ENCODE measurements at places on chromosomes 6 and 20.
A peak's percentile ranks its signal among the peaks of the same experiment; 100 is the strongest.

GRCh38 chr20:22512911-22513489 lies 71.4 kb downstream of the FOXA2 start:
- no peak for DNase-seq

DNA sequence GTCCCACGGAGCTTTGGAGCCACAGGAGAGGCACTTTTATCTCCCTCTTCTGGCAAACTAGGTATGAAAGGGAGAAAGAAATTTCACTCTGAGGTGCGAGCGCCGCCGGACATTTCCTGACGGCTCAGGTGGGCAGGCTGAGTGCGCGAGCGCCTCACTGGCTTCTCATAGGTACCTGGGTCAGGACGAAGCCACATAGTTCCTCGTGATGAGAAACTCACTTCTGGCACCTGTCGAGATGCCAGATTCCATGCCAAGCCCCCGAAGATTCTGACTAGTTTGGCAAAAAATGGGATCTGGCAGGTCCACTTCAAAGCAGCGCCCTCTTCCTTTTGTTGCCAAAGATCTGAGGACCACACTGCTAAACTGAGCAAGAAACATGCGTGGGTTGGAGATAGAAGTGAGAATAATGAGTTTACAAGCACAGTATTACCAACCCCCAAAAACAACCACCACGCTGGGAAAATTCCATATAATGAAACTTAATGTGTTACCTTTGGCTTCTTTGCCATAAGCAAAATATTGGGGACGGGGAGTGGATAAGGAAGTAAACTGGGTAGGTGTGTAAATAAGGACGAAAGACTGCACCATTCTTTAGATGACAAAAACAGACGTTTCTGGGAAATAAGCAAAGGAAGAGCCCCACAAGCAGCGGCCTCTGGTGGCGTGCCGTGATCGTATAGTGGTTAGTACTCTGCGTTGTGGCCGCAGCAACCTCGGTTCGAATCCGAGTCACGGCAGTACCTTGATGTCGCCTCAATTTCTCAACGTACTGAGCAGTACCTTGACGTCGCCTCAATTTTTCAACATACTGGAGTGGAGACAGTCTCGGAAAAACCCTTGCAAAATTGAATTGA lies 89.8 kb upstream of the PRSS16 start:
- DNase-seq = peak; percentile 86

GRCh38 chr20:10924644-10925201 lies 250.9 kb upstream of the JAG1 start:
- DNase-seq = no peak

DNA sequence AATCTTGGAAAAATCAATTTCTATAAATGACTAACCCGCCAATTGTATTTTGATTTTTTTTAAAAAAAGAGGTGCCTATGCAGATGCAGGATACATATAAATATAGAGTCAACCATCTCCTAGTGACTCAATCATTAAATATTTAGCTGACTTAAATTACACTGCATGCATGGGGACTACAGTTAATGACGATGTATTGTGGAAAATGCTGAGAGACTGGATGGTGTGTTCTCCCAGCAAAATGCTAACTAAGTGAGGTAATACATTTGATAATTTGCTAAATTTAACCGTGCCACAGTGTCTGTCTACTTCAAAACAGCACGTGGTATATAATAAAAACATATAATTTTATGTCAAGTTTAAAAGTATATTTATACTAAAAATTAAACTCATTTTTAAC lies 341.6 kb downstream of the PRKN start:
- no peak for DNase-seq

DNA sequence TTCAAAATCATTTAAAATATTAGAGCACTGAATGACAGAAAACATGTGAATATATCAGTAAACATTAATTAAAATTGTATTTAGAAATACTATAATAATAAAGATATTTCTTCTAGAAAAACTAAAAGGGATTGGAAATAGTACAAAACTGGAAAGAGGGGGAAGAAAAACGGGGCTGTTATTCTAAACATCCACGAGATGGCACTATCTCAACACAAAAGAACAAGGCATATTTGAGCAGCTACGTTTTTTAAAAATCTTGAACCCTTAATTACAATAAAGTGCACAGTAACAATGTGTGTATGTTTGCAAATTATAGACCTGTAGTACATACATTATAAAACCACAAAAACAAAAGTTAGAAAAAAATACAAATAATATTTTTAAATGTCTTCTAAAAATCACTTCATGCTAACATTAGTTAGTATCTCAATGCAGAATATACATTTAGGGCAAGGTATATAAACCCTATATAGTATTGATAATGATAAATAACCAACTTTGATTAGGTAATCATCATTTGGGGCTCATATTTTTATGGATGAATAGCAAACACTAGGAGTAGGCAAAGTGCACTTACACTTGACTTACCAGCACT lies 42.5 kb upstream of the PNISR start:
- DNase-seq = no peak

- no peak for DNase-seq
These were observed 5.3 kb downstream of the ANKRD6 start for GRCh38 chr6:89438248-89438647.

- no peak for DNase-seq
These were observed 226.4 kb downstream of the GMDS start for GRCh38 chr6:2019051-2019450.

DNA sequence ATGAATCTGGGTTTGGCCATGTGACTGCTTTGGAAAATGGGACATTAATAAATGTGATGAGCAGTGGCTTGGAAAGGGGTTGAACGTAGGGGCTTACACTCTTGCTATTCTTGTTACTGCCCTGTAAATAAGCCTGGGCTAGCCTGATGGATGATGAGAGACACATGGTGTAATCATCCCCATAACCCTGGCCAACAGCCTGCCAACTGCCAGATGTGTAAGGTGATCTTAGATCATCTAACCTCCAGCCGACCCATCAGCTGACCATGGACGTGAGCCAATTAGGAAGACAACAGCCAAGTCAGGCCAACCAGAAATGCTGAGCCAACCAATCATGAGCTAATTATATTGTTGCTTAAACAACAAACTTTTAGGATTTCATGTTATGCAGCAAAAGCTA lies 25.2 kb downstream of the FBXO30 start:
- DNase-seq = no peak

- DNase-seq = no peak
These were observed 6.6 kb downstream of the PRSS35 start for GRCh38 chr6:83518816-83519480.

DNA sequence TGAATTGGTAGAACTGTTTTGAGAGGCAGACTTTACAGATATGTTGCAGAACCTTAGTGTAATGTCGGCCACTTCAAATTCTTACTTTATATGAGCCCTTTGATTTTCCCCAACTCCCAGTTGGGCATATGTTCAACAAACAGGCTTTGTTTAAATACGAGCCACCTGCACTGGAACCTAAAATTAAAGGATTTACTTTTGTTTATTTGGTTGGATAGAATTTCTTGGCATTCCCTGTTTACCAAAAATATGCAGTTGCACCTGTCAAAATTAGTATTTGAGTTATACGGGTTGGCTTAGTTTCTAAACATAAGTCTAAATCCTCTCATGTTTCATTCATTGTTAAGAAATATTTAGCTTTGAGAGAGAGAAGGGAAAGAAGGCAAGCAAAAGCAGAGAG lies 2.4 kb upstream of the GLYATL3 start:
- no peak for DNase-seq

- no peak for DNase-seq
These were observed 1.9 kb downstream of the CALHM5 start for GRCh38 chr6:116513224-116513875.

DNA sequence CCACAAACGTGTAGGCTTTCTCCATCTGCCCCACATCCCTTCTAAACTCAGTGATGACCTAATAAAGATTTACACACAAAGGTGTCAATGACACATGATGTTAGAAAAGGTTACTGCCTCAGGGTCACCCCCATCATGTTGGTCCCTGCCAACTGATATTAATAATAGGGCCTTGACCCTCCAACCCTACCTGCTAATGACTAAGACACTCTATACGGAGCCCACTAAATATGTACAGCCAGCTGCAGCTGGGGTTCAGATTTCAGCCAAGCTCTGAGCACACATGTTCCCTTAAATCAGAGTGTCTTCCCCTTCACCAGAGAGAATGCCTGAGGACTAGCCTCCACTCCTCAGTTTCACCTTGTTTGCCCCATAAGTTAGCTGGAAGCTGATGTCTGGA lies 67.4 kb upstream of the SNRPB2 start:
- no peak for DNase-seq

- no peak for DNase-seq
These were observed 61.7 kb downstream of the ESF1 start for GRCh38 chr20:13723011-13723410.

DNA sequence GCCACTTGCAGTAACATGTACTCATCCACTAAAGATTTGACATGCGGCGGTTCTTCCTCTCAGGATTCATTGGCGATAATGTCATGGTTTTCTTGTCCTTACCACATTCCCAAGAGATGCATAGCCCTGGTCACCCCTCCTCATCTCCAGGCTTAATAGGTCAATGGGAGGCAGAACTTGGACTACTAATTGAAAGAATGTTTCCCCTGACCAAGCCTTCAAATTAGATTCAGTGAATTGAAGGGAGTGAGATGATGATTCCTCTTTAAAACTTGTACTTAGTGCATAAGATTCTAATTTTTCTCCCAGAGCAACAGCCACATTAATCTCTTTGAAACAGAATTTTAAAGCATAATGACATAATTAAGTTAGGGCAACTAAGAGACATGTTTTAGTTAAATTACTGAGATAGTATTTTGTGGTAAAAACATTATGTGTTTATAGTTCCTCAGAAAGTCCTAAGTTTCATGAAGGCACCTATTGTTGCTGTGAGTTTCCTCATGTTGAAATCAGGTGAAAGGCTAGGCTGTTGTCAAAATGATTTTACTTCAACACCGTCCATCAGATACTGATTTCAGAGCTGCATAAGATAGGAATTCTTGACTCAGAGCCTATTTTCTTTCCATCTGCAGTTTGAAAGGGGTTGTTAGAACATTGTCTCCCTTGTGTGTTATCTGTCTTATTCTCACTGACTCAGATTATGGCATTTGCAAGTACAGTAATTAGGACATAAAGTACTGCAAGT lies 48.5 kb downstream of the STK4 start:
- DNase-seq = no peak

DNA sequence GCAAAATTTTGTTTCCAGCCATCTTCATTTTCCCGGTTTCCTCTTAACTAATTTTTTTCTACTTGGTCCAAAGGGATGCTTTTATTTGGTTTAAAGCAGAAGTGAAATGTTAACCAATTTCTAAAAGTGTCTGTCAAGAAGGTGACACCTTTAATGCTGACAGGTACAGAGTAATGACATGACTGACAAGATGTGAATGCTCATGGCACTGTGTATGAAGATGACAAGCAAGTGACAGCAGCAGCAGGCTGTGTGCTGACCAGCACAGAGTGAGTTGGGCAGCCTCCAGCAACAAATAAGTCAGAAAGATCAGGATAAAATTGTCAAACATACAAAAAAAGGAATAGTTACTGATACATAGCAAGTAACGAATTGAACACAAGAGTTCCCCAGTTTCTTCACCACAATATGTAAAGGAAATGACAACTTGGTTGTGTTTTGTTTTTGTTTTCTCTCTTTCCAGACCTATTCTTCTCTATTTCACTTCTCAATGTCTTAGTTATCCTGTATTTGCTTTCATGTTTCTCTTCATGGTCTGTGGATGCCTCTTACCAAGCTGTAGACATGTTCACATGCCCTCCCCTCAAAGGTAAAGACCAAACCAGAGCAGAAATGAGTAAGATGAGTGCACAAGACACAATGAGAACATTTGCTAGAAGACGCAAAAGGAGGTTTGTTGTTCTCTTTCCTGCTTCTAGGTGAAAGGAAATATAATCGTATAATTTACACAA lies 174.9 kb downstream of the FRK start:
- no peak for DNase-seq

Data from CD8-positive, alpha-beta T cell (primary cell).